SJCRH30 (cell line): ENCODE measurements at places on chromosomes 4 and X. TPM values are rescaled to one million over a fixed set of nuclear protein-coding genes. Genes with fewer than 3 reads are reported as not detected.
A peak's percentile ranks its signal among the peaks of the same experiment; 100 is the strongest.

DNA sequence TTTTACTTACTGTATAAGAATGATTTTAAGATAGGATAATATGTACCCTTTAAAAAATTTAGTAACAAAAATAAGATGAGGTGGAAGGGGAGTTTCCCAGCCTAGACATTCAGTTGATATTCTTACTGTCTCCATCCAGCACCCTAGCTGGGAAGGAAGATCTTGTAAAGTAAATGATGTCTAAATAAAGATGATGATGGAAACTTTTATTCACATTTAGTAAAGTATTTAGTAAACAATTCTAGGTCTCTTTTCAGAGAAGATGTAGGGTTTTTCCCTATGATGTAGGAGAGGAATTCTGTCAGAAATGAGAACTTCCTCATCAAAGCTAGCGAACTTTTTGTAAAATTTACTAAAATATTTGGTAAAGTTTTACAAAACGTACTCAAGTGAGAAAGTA lies 136.8 kb downstream of the RAPGEF2 start:
- no peak for DNase-seq
- H3K4me1 ChIP-seq = no peaks in the 10 kb centered on the region

DNA sequence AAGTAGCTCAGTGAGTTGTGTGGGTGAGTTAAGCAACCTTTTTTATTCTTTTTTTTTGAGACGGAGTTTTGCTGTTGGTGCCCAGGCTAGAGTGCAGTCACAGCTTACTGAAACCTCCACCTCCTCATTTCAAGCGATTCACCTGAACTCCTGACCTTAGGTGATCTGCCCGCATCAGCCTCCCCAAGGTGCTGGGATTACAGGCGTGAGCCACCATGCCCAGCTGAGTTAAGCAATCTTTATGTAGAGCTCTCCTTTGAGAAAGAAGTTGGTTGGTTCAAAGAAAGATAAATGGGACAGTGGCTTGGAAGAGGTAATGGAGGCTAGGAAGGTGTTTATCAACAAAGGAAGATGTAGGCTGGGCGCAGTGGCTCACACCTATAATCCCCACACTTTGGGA lies 3.2 kb downstream of the MSMO1 start:
- no peak for DNase-seq
- peaks cover 15% of the 10 kb centered on the region for H3K36me3 ChIP-seq
- H3K4me1 ChIP-seq = peaks cover 2% of the 10 kb centered on the region; the same call in 1 of the 2 replicates
- H3K27ac ChIP-seq = no peak overlapping the region

DNA sequence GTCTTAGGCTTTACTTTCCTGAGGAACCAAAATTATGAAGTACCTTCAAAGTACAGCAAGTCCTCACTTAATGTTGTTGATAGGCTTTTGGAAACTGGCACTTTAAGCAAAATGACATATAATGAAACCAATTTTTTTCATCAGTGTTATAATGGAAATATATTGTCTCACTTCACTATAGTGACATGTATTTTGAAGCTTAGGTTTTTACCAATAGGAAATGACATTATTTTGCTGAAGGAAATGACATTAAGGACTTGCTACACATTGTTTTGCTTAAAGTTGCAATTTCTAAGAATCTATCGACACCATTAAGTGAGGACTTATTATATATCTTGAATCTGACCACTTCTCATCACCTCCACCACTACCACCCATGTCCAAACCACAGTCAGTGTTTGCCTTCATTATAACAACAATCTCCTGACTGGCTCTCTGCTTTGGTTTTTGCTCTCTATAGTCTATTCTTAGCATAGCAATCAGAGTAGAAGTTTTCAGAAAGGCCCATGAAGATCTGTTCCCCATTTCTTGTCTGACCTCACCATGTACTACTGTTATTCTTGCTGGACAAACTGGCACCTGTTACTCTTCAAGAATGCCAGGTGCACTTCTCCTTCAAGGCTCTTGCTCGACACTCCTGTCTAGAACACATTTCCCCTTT lies 311.2 kb downstream of the BMPR1B start:
- no peaks in the 10 kb centered on the region for H3K4me1 ChIP-seq
- no peaks in the 10 kb centered on the region for H3K36me3 ChIP-seq
- H3K4me3 ChIP-seq = no peak overlapping the region
- H3K27ac ChIP-seq = no peak overlapping the region
- no peak for DNase-seq

DNA sequence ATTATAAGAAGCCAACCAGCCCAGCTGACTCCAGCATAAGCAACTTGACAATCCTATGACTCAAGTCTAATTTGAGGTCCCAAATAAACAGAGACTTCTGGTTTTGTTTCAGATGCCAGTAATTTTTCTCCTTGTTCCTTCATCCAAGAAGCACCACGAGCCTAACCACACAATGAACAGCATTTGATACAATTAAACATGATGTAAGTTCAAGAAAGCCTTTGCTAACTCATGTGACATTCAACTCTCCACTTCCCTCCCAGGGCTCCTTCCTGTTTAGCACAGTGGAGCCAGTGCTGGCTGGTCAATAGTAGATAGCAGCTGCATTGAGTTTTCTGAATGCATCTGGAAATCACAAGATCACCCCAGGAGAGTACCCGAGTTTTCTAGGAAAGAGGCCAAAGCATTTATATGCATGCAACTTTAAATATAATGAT lies 206.3 kb downstream of the ARHGAP24 start:
- H3K36me3 ChIP-seq = no peaks in the 10 kb centered on the region
- no peak overlapping the region for H3K27ac ChIP-seq
- peaks cover 5% of the 10 kb centered on the region for H3K4me1 ChIP-seq
- peak; percentile 25 for DNase-seq

GRCh38 chr4:105135785-105136184 lies 10.9 kb upstream of the TET2 start:
- H3K27ac ChIP-seq = no peak overlapping the region
- no peak for DNase-seq

DNA sequence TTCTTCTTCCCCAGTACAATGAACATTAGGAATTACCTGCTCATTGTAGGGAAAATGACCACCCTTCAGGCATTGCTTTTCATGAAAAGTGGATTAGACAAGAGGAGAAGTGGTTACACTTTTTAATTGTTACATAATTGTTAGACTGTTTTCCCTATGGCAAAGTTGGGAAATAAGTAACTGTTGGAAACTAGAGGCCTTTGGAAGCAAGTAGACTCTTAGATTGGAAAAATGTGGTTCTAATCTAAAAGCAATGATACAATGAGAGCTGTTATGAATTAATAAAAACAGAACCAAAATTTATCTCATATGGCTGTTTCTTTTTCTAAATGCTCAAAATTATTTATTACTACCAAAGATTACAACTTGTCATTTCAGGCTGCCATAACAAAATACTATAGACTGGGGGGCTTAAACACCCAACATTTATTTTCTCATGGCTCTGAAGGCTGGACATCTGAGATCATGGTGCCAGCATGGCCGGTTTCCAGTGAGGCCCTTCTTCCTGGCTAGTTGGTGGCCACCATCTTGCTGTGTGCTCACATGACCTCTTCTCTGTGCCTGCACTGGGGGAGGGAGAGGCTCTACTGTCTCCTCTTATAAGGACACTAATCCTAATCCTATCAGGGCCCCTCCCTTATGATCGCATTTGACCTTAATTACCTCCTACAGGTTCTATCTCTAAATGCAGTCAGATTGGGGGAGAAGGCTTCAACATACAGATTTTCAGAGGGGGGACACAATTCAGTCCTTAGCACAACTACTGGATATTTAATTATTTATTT lies 12.5 kb downstream of the CC2D2A start:
- no peaks in the 10 kb centered on the region for H3K27me3 ChIP-seq
- H3K27ac ChIP-seq = no peak overlapping the region
- DNase-seq = no peak
- no peaks in the 10 kb centered on the region; the same call in 1 of the 2 replicates for H3K36me3 ChIP-seq

GRCh38 chr4:10942156-10942555 lies 257.6 kb upstream of the CLNK start:
- DNase-seq = no peak
- H3K36me3 ChIP-seq = no peaks in the 10 kb centered on the region
- no peak overlapping the region for H3K27ac ChIP-seq
- no peaks in the 10 kb centered on the region for H3K4me1 ChIP-seq
- H3K27me3 ChIP-seq = no peaks in the 10 kb centered on the region
- H3K4me3 ChIP-seq = no peak overlapping the region

DNA sequence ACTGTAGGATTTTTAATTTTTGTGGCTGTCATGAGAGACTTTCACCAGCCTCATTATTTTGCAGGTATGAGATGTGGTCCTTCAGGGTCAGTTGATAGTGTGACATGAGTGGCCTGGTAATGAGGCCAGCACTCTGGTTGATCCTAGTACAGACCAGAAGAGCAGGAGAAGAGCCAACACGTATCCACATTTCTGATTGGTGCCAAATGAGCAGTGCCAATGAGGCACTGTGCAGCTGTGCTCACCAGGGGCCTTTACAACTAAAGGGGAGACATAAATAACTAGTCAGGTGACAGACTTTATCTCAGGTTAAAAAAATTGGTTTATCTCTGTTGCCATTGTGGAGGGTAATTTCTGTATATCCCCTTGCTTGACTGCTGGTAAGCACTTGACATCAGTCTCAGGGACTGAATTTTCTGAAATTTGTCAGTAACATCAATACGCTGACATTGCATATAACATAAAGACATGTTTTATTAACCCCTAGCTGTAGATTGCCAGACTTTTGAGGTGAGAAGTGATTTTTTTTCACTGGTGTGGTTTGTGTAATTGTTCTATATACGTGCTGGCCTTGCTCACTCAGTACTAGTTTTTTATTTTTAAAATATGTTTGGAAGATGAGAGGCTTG lies 101.2 kb downstream of the AFF1 start:
- H3K4me3 ChIP-seq = no peak overlapping the region
- no peaks in the 10 kb centered on the region for H3K27me3 ChIP-seq
- H3K27ac ChIP-seq = no peak overlapping the region
- DNase-seq = no peak
- H3K4me1 ChIP-seq = peaks cover 47% of the 10 kb centered on the region
- H3K36me3 ChIP-seq = no peaks in the 10 kb centered on the region

DNA sequence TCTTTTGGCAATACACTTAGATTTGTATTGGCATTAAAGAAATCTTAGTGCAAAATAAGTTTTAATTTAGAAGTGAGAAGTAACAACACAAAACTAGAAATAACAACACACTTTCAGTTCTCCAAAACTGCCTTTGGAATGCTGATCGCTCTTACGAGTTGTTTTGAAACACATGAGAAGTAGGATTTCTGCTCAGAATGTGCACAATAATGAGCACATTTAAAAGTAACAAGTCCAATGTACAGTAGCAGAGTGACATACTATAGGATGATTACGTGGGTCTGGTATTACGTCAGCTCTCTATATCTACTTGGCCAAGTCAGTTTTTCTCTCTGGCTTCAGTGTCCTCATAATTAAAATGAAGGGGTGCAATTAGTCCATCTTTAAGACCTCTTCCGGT lies 164.8 kb downstream of the CHM start:
- no peak overlapping the region for H3K4me3 ChIP-seq
- H3K27ac ChIP-seq = no peak overlapping the region
- no peaks in the 10 kb centered on the region for H3K4me1 ChIP-seq
- no peak for DNase-seq
- no peaks in the 10 kb centered on the region for H3K27me3 ChIP-seq

DNA sequence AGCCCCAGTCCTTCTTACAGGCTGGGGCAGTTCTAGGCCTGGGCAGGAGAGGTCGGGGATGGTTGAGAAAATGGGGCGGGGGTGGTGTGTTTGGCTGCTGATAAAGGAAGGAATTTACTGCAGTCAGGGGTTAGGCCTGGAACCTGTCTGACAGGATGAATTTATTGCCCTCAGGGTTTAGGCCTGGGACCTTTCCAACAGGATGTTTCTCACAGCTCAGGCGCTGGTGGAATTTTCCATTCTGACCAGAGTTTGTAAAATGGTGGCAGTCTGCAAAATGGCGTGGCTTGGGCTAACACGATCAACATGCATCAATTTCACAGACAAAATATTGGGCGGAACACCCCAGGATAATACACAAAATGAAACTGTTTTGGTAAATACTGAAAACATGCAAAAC lies 83.5 kb upstream of the SPIN4 start:
- no peaks in the 10 kb centered on the region for H3K27me3 ChIP-seq
- H3K4me1 ChIP-seq = no peaks in the 10 kb centered on the region
- H3K4me3 ChIP-seq = no peak overlapping the region
- no peak for DNase-seq

- H3K27me3 ChIP-seq = no peaks in the 10 kb centered on the region
- peak overlapping the region; percentile 82 for H3K4me3 ChIP-seq
- peaks cover 6% of the 10 kb centered on the region for H3K36me3 ChIP-seq
- peak; percentile 51 for DNase-seq
- peak overlapping the region; percentile 87 for H3K27ac ChIP-seq
Measured at GRCh38 chrX:103254171-103254824, 657 bp downstream of the TCEAL8 start.

DNA sequence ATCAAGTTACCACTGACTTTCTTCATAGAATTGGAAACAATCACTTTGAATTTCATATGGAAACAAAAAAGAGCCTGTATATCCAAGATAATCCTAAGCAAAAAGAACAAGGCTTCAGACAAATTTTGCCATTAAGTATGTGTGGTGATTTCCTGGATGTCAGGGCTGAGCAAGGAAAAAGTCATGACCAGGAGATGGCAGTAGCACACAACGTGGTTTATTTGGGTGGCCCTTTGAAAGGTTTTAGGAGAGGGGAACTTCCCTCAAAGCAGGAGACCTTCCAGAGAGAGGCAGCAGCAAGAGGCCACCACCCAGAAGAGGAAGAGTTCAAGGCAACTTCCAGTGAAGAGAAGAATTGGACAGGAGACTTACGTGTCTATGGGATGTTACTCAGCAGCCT lies 18.1 kb upstream of the ZXDB start:
- no peaks in the 10 kb centered on the region for H3K36me3 ChIP-seq
- no peak overlapping the region for H3K27ac ChIP-seq
- no peaks in the 10 kb centered on the region for H3K4me1 ChIP-seq
- DNase-seq = peak; percentile 53
- no peaks in the 10 kb centered on the region for H3K27me3 ChIP-seq
- no peak overlapping the region for H3K4me3 ChIP-seq

DNA sequence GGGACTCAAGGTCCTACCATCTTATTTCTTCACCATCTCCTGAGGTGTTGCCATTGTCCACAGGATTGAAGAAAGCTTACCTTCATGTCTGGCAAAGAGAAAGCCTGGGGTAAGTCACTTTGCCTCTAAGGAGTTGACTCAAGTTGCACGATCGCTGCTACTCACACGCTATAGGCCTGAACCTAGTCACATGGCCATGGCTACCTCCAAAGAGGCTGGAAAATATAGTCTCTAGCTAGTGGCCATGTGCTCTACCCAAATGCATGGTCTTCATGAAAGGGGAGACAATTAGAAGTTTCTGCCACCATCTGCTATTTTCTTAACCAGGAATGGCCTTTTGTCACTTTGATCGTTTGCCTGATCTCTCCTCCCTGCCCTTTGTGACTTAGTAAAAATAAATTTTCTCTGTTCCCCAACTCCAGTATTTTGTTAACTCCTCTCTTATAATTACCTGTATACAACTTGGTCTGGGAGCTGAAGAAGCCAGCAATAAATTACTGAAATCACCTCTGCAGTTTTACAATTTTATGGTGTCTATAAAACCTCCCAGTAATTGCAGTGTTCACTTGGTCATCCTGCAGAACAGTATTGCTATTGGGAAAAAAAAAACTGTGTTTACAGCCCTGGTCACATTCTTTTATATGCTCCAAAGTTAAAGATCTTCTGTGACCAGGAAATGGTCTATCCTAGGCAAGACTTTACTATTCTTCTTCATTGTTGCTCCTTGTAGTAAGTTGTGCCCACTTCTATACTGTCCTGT lies 126.7 kb upstream of the TSPAN5 start:
- peaks cover 19% of the 10 kb centered on the region for H3K4me1 ChIP-seq
- DNase-seq = no peak
- H3K4me3 ChIP-seq = no peak overlapping the region

UVSSA gene
- total RNA-seq = 3.4 and 5.8 TPM in 2 replicates

RENBP gene
- total RNA-seq = 0.18 TPM in 1 of 2 replicates, not detected in the other

TMEM31 gene
- not detected in 2 replicates for total RNA-seq
